ENCODE measurements at places on chromosomes 13 and 19.

DNA sequence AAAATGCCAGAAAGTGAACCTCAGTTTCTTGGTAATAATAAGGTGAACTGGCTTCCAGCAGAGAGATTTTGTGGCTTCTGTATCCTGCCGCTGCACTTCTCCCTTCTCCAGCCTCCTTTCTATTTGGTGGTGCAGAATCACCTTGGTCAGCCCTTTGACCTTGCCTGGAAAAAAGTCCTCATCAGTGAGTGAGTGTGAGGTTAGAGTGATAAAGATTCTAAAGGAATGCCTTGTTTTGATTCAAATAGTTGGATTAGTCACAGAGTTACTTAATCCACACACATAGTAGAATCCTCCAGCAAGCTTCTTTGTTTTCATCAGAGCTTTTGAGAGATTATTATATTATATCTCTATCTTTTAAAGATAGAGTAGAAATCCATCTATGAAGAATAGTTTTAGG, 140.9 kb downstream of the KCNRG start:
- DNase-seq: no peak

DNA sequence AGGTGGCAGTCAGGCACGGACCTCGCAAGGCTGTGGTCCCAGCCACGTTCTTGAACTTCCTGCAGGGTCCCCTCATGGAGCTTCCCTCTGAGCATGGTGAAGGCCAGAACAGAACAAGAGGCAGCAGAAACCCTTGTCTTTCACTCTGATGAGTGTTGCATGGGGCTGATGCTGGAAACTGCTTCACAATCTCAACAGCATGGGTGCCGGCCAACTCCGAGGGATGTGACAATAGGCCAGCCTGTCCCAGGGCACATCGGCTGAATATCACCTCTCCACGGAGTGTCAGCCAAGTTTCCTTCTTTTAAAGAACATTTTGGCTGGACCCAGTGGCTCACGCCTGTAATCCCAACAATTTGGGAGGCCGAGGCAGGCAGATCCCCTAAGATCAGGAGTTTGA, 173.9 kb downstream of the FOXO1 start:
- no peak for DNase-seq

DNA sequence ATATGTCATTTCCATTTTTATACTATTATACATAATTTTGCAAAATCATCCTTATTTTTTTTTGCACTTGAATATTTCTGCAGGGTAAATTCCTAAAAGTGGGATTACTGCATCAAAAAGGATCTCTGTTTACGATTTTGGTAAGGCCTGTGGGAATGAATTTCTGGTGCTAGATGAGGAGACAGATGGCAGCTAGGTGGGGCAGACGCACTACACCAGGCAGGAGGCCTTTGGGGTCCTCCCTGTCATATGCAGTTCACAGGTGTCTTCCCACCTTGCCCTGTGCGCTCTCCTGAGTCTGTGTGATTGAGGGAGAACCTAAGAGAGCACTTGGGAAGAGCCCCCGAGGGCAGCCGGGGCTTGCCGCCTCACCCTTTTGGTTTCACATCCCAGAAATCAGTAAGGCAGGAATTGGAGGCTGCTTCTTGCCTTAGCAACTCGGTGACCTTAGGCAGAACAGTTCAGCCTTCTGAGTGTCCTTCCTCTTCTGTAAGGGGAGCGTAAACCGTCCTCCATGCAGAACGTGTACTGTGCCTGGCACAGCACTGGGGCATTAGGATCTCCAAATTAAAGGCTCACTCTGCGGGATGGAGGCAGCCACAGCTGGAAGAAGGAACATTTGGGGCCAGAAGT, 13.4 kb upstream of the GJB2 start:
- DNase-seq: no peak

GRCh38 chr19:43731846-43732245, 16.0 kb downstream of the IRGC start:
- no peak for DNase-seq

- DNase-seq: no peak
These were observed 10.5 kb downstream of the MBD3 start for GRCh38 chr19:1582201-1582600.

DNA sequence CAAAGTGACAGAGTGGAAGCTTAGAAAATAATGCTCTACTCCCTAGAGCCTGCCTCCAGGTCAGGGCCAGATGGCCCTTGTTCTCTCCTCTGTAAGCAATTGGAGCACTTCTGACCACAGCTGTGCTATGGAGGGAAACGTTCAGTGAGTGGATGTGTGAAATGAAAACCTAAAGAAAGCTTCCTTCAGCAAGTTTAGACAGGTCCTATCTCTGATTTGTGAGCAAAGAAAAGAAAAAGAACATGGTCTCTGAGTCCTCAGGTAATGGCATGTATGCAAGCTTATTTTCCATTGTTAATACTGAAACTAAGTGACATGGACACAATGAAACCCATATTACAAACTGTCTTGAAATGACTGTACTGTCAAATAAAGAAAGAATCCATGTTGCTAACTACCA, 1486.8 kb downstream of the EFNB2 start:
- DNase-seq: no peak

DNA sequence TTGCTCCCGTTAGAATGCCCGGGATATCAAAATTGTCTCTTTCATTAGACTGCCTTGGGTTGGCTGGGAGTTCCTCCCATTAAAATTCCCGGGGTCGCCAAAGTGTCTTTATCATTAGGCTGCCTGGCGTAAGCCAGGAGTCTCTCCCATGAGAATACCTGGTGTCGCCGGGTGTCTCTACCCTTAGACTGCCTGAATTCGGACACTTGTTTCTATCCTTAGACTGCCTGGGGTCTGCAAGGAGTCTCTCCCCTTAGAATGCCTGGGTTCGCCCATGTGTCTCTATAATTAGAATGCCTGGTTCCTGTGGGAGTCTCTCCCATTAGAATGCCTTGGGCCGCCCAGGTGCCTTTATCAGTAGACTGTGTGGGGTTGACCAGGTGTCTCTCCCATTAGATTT, 1538.2 kb downstream of the UQCRFS1 start:
- no peak for DNase-seq

GRCh38 chr19:9205501-9206113, 13.8 kb downstream of the OR7D4 start:
- DNase-seq: peak; percentile 46

GRCh38 chr19:41541990-41542584, 33.9 kb upstream of the CEACAM21 start:
- peak; percentile 73 for DNase-seq

DNA sequence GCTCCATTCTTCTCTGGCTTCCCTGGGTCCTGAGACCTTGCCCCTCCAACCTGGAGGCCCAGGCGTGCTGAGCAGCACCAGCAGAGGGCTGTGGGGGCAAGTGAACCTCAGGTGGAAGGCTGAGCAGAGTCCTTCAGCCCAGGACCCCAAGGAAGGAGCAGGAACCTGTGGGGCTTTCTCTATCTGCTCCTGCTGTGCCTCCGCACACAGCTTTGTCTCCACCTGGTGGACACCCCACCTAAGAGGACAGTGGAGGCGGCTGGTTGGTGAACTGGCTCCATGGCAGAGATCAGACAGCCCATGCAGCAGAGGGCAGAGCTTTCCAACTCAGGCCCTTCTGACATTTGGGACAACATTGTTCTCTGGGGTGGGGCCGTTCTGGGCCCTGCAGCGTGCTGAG, 19.7 kb downstream of the ZFR2 start:
- peak; percentile 55 for DNase-seq

- DNase-seq: no peak
These were observed 991 bp downstream of the ABHD17A start for GRCh38 chr19:1884291-1884718.

DNA sequence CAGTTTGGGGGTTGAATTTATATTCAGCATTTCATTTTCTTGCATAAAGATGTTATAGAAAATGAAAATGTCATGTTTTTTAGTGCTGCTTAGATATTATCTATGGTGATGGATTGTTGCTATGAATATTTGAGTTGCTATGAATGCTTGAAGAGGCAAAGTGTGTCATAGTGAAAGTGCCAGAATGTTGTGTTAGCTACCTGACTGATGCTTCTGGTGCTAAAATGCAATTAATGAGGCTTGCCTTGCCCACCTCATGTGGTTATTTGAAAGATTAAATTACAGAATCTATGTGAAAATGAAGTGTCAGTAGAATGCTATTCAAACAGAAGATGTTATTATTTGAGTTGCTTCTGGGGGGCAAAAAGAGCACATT, 62.7 kb upstream of the MYCBP2 start:
- no peak for DNase-seq

- peak; percentile 71 for DNase-seq
These were observed 1.2 kb downstream of the ZC3H4 start for GRCh38 chr19:47112166-47112996.

DNA sequence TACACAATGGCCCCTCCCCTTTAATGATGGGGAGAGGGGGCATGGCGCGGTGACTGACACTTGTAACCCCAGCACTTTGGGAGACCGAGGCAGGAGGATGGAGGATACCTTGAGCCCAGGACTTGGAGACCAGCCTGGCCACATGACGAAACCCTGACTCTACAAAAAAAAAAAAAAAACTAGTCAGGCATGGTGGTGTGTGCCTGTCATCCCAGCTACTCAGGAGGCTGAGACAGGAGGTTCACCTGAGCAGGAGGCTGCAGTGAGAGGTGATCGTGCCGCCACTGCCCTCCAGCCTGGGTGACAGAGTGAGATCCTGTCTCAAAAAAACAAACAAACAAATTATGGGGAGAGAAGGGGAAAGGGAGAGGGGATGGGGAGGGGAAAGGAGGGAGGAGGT, 13.8 kb upstream of the ZBTB7A start:
- DNase-seq: no peak

DNA sequence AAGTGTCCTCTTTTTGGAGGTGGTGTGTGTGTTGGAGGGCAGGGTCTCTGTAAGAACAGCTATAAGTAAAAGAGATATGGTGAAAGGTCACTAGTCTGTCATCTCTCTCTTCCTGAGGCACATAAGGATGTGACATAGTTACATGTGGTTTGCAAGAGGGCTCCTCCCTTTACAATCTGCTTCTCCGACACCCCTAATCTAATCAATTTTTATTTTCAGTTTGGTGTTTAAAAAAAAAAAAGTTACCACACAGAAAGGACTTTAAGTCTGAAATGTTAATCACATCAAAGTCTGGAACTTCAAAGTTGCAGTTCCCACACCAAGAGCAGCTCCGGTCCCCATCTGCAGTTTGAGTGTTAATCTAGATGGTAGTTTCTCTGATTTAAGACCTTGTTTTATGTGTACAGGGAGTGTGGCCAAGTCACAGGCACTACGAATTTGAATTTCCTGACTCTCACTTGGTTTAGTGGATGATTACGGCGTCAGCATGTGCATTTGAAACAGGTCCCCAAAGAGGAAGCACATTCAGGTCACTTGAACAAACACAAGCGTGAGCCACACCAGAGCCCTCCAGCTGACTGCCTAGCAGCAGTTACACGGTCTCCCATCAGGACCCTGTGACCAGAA, 53.1 kb downstream of the FOXO1 start:
- DNase-seq: peak; percentile 1

- DNase-seq: no peak
These were observed 832.3 kb upstream of the SLC10A2 start for GRCh38 chr13:103898481-103898880.

DNA sequence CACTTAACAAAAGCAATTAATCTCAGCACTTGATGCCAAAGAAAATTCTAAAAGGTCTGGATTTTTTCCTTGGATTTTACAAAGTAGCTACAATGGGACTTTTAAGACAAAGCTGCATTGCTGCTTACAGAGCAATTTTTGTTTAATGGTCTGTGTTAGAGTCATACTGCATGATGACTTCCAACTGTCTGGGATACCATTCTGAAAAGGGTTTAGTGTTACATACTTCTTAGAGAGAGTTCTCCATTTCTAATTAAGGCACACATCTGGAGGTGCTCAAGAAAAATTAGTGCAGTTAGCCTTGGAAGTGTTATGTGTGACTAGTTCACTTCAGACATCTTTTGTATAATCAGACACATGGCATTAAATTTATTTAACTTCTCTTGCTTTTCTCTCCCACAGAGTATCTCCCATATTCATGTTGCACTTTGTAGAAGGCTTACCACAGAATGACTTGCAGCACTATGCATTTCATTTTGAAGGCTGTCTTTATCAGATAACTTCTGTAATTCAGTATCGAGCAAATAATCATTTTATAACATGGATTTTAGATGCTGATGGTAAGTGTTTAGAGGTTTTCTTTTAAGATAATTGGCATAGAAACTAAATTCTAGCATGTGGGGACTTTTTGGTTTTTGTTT, 35.1 kb downstream of the USPL1 start:
- DNase-seq: no peak

All from Kasumi-1 (cell line).